Purkinje cell (primary cell): ENCODE measurements at places on chromosomes 11 and 22. TPM values are rescaled to one million over a fixed set of nuclear protein-coding genes. Genes with fewer than 3 reads are reported as not detected.

LRRC4C gene
- 16.5 and 23.1 TPM in 2 replicates for polyA plus RNA-seq

PRR33 gene
- not detected in 2 replicates for polyA plus RNA-seq

DDX25 gene
- polyA plus RNA-seq = 58.7 and 59.3 TPM in 2 replicates

ARFGAP3 gene
- 36.6 and 48.8 TPM in 2 replicates for polyA plus RNA-seq

HEPHL1 gene
- polyA plus RNA-seq = not detected in 2 replicates

LMNTD2 gene
- not detected in 2 replicates for polyA plus RNA-seq

FOLR3 gene
- polyA plus RNA-seq = not detected in 2 replicates

BBS1 gene
- 8.4 and 11.0 TPM in 2 replicates for polyA plus RNA-seq

PVALB gene
- polyA plus RNA-seq = 21,664 and 27,916 TPM in 2 replicates

RIC3 gene
- polyA plus RNA-seq = 62.9 and 66.1 TPM in 2 replicates

OR2AG2 gene
- 0.07 and 3.3 TPM in 2 replicates for polyA plus RNA-seq

CREB3L1 gene
- polyA plus RNA-seq = 3.0 TPM in 1 of 2 replicates, not detected in the other

PUS3 gene
- 25.6 and 41.9 TPM in 2 replicates for polyA plus RNA-seq

GLB1L3 gene
- polyA plus RNA-seq = 0.59 and 0.69 TPM in 2 replicates

HTATIP2 gene
- polyA plus RNA-seq = 23.0 and 34.7 TPM in 2 replicates

NOX4 gene
- not detected in 2 replicates for polyA plus RNA-seq
